ENCODE measurements at places on chromosomes 5 and 9.

GRCh38 chr9:38294220-38294960 is 98.1 kb upstream of the ALDH1B1 start:
- no peak overlapping the region for H3K4me3 ChIP-seq
- H3K27me3 ChIP-seq, result no peaks in the 10 kb centered on the region
- H3K4me1 ChIP-seq, result peaks cover 6% of the 10 kb centered on the region
- H3K27ac ChIP-seq, result no peak overlapping the region
- no peaks in the 10 kb centered on the region for H3K36me3 ChIP-seq
- no peak for DNase-seq

DNA sequence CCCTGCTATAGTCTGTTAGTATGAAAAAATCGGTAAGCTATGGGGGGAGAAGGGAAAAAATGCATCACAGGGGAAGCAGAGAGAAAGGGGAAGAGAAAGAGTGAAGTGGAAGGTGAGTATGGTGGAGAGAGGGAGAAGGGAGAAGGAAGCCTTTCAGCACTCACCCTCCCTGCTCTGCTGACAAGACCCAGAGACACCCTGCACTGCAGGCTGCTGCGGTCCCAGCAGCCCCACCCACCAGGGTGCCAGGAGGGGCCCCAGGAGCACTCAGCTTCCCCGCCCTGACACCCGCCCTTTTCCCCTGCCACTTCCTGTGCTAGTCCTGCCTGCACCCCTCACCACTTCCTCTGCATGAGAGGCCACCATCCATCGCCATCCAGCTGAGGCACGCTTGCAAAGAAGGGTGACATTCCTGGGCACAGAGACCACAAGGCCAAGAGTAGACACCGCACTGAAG is 12.7 kb downstream of the STK10 start:
- DNase-seq, result peak; percentile 82
- H3K27me3 ChIP-seq, result no peaks in the 10 kb centered on the region
- H3K4me3 ChIP-seq, result peak overlapping the region; percentile 40
- H3K27ac ChIP-seq, result peak overlapping the region; percentile 74

DNA sequence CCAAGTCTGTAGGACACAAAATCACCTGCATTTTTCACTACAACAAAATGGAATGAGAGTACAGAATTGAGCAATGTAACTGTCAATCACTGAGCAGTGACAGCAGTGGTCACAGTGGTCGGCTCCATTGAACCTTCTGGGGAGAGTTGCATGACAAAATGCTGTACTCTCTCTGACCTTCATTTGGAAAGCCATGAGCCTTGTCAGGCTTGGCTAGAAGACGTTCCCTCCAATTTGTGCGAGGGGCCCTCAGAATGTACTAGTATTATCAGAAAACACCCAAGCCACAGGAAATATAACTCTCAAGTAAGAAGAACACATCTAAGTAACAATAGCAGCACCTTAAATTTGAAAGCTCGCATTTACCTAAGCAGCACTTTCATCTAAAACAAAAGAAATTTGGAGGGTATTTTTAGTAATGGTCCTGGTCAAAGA is 425.6 kb upstream of the MEF2C start:
- no peak overlapping the region for H3K4me3 ChIP-seq
- no peaks in the 10 kb centered on the region for H3K36me3 ChIP-seq
- H3K27me3 ChIP-seq, result no peaks in the 10 kb centered on the region
- no peak for DNase-seq
- no peak overlapping the region for H3K27ac ChIP-seq

DNA sequence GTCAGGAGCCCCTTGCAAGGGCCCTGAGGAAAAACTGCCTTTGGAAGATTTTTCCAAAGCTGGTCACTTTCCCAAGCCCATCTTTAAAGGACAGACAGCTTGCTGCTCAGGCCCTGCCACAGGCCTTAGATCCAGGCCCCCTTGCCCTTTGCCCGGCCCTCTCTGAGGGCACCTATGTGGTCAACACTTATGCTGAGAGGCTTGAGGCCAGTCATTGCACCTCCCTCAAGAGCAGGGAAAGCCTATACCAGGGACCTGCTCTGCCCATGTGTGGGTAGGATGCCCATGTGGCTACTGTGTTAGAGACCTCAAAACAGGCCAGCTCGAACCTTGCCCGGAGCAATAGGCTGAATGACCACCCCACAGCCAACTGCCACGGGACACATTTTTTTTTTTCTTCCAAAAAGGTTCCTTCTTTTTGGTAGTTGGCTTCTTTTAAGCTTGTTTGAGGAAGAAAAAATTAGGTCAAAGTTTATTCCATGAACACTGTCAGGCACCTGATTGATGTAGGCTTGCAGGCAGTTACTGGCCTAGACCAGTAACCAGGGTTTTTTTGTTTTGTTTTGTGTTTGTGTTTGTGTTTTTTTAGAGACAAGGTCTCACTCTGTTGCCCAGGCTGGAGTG is 3.8 kb downstream of the TCF7 start:
- no peak overlapping the region for H3K4me3 ChIP-seq
- H3K27ac ChIP-seq, result no peak overlapping the region
- DNase-seq, result no peak
- no peaks in the 10 kb centered on the region for H3K36me3 ChIP-seq
- peaks cover 21% of the 10 kb centered on the region for H3K4me1 ChIP-seq
